Stimulated activated naive CD4-positive, alpha-beta T cell treated with Interleukin-2 at 50 U/mL for 16 hours (primary cell): ENCODE measurements at places on chromosomes 7 and 10.

DNA sequence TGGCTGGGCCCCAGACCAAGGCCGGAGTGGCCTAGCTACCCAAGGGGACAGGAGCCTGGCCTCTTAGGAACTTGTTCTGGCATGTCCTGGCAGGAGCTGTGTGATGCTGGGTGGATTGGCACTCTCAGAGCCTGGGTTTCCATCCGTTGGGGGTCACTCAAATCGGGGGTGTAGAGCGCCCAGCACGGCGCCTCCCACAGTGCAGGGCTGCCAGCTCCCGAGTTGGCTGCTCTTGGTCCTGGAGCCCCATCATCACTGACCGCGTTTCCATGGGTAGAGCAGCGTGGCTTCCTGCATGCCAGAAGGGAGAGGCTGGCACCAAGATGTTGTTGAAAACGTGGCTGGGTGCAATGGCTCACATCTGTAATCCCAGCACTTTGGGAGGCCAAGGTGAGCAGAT lies 70.3 kb downstream of the UNCX start:
- no peak for DNase-seq

- DNase-seq = no peak
Observed at GRCh38 chr10:76106611-76107010, 675.2 kb downstream of the LRMDA start.

- DNase-seq = no peak
Observed at GRCh38 chr10:63068246-63068645, 64.9 kb upstream of the NRBF2 start.

- DNase-seq = no peak
Observed at GRCh38 chr7:22219036-22219435, 137.9 kb downstream of the RAPGEF5 start.

- no peak for DNase-seq
Observed at GRCh38 chr7:50552139-50552538, 13.1 kb downstream of the DDC start.

DNA sequence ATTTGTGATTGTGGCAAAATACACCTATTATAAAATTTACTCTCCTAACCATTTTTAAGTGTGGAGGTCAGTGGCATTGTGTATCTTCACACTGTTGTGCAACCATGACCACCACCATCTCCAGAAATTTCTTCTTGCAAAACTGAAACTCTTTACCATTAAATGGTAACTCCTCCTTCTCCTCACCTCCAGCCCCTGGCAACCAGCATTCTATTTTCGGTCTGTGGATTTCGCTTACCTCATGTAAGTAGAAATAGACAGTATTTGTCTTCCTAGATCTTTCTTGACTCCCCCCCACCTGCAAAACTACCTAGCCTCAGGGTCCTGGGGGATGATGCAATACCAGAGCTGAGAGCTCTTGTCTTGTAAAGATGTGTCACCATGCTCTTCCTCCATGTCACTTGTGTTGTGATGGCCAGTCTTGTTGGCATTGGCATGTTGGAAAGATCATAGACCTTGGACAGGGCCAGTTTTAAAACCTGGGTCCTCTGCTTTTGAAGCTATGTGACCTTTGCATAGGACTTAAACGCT lies 71.1 kb upstream of the EMX2 start:
- no peak for DNase-seq

DNA sequence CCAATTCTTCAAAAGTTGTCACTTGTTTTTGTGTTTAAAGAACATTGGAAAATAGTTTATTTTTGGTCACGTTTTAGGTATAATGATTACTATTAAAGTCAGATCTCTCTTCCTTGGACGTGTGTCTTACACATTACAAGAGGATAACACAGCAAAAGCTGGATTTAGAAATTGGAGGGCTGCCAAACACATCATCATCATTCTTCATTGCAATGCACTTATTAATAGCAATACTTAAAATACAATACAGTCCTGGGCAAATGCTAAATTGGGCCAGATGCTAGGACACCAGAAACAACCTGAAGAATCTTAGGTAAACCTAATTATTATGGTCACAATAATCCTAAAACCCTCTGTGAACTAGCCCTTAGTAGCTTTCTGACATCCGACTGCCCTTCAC lies 303.6 kb downstream of the DGKB start:
- DNase-seq = no peak

DNA sequence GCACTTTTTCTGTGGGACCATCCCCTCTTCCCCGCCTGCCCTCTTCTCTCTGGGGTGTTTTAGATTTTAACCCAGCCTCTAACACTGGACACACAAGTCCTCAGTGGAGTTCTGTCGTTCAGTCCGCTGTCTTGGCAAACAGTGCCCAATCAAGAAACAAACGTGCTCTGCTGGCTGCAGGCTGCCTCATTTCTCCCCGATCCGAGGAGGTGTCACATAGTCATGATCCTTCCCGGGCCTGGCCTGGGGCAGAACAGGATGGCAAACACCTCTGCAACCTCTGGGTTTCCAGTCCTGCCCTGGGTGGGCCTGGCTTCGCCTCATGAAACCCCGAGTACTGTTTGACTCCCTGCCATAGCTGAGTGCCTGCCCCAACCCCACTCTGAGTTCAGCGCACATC lies 110.9 kb upstream of the INSYN2A start:
- no peak for DNase-seq
